Fibroblast of skin of scalp (primary cell): ENCODE measurements at places on chromosomes 2 and 18.

GRCh38 chr2:24349097-24349496 is 11.2 kb downstream of the ITSN2 start:
- DNase-seq, result no peak

- DNase-seq, result no peak
These were observed 498.5 kb downstream of the EIPR1 start for GRCh38 chr2:2879071-2879470.

DNA sequence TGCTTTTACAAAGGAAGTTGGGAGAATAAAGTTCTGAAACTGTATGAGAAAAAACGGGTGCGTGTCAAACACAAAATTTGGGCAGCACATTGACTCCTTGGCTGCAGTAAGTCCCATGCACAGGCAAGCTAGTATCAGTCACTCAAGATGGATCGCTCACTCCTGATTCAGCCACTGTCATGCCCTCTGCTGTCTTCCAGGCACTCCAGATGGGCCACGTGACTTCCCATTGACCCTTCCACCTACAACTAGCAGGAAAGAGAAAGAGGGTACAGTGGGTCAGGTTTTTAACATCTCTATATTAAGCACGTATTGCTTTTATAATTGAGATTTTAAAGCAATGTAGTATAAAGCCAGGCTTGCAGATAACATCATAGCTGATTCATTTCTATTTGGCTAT is 8.6 kb downstream of the ARHGEF33 start:
- DNase-seq, result no peak

GRCh38 chr2:188391354-188391753 is 99.7 kb downstream of the GULP1 start:
- no peak for DNase-seq

DNA sequence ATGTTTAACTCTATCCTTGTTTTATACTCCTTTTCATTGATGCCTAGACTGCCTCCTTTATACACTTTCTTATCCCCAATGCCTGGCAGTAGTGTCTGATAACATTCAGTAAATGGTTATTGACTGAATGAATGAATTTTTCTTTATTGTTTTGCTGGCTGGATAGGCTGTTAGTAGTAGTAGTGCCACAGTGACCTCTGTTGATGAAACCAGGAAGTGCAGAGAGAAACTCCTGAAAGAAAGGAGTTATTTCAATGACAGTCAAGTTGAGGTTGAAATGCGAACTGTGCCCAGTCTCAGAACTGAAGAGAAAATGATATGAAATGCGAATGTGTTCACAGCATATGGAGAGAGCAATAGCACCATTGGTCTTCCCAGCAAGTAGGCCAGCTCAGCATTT is 26.8 kb upstream of the SLC9A2 start:
- peak; percentile 19 for DNase-seq

GRCh38 chr2:237923481-237924163 is 43.2 kb upstream of the UBE2F start:
- DNase-seq, result peak; percentile 69
